Kasumi-1 (cell line): ENCODE measurements at places on chromosomes 1 and 21.

DNA sequence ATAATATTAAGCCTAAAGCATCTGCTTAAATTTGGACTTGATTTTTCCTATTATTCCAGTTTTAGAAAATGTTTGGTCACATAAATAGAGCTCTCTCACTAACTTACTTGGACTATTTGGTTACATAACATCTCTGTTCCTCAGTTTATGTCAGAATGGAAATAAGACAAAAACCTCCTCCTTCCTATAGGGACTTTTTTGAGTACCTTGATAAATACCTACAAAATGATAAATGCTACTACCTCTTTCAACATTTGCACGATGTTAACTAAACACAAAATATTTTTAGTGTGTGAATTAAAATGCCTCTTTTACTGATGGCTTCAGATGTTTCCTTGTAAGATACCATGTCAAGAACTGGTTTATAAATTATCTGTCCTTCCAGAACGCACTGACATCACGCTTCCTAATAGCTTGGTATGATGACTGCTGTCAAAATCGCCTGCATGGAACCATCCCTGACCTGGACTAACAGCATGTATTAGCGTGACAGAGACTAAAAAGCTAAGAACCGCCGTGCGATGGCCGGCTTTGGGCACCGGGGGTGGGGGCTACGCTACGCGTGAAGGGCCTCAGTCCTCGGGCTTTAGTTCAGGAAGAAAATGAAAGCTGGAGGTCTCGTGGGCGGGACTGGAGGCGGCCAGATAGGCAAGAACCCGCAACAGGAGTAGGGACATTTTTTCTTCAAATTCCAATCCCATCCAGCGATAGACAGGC lies 133.2 kb upstream of the BARHL2 start:
- DNase-seq = peak; percentile 36

GRCh38 chr1:181175955-181176354 lies 87.5 kb downstream of the IER5 start:
- DNase-seq = no peak

DNA sequence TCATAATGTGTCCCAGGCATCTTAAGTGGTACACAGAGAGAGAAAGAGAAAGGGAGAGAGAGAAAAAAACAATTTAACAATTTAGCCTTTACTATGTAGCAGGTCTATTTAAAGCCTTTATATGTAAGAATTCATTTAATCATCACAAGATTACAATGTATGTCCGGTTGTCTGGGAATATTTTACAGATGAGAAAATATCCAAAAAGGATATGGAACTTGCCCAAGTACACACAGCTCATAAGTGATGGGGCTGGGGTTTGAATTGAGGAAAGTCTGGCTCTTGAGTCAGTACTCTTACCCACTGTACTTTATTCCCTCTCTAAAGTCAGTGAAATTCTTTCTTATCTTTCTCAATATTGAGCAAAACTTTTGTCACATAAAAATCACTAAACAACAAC lies 104.6 kb downstream of the LYPLAL1 start:
- no peak for DNase-seq

- peak; percentile 37 for DNase-seq
These were observed 1109.3 kb upstream of the B3GALT2 start for GRCh38 chr1:194295685-194296084.

DNA sequence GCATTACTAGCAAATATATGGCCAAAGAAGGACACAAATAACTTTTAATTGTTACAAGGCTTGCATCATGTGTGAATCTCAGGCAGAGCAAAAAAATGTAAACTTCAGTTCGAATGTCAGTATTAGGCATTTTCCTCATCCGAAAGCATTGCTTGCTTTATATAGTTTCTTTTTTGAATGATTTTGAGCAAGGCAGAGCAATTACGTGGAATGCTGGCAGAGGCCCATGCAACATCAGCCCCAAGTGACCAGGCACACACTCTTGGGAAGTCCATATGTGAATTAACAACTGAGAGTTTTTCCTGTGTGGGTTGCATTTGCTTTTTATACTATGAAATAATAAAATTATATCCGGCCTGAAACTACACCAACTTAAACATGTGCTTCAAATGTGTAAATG lies 274.8 kb downstream of the PTPRC start:
- no peak for DNase-seq

GRCh38 chr1:21490774-21491487 lies 18.3 kb upstream of the ALPL start:
- DNase-seq = no peak

GRCh38 chr1:15455522-15455921 lies 1.0 kb upstream of the CELA2A start:
- DNase-seq = no peak

GRCh38 chr1:218866507-218866906 lies 307.2 kb upstream of the LYPLAL1 start:
- DNase-seq = no peak

DNA sequence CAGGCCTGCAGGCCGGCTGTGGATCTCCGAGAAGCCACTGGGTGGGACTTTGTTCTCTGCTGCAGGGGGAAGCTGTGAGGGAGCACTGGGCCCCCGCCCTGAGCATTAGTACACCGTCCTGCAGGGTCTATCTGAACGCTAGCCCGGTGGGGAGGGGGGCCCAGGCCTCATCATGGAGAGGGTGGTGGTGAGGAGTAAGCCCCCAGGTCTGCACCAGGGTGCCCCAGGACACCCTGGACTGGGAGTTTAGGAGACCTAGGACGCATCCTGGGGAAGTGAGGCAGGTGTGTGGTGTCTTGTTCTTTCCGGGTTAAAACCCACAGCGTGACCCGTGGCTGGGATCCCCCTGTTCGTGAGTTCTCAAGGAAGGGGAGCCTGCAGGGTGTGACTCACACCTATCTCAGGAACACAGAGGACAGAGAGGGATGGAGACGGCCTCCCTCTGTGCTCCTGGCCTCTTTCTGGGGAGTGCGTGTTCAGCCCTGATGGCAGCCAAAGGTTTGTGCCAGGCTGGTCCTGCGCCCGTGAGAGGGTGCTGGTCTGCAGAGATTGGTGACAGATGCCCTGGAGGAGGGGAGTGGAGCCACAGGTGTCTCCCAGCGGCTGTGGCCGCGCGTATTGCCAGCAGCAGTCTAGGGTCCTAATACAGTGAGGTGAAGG lies 44.8 kb downstream of the AGPAT3 start:
- no peak for DNase-seq

GRCh38 chr1:12114916-12115315 lies 51.8 kb downstream of the TNFRSF8 start:
- DNase-seq = no peak

GRCh38 chr1:22608361-22608760 lies 28.1 kb upstream of the C1QA start:
- no peak for DNase-seq

DNA sequence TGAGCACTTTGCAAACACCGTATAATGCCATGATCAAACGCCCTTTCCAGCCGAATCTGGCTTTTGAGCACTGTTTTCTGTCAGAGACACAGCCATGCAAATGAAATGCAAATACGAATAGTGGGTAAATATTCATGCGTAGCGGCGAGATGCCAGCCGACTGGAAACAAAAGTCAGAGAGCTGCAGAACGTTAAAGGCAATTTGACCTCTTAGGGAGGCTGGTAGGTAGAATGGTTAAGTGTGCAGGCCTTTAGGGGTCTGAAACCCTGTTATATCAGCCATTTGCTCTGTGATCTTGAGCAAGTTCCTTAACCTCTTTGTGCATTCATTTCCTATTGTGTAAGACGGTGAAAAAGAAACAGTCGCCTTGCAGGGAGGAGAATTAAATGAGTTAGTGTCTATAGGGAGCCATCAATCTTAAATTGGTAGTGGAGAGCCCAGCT lies 6.5 kb upstream of the SDHB start:
- peak; percentile 61 for DNase-seq

DNA sequence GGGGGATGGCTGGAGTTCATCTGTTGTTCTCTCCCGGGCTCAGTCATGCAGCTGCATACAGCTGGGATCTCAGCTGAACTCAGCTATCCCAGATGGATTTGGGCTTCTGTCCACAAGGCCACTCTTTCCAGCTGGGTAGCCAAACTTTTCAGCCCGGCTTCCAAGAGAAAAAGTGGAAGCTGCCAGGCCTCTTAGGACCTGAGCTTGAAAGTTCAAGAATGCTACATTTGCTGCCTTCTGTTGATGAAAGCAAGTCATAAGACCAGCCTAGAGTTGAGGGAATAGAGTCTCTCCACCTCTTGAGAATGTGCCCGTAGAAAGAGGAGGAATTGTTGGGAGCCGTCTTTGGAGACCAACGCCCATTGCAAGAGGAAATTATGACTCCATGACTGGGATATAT lies 95.3 kb downstream of the C1orf21 start:
- DNase-seq = no peak

GRCh38 chr1:213138892-213139291 lies 87.9 kb downstream of the RPS6KC1 start:
- DNase-seq = no peak

GRCh38 chr1:173475564-173476196 lies 1.5 kb upstream of the PRDX6 start:
- DNase-seq = no peak

GRCh38 chr1:20100632-20101355 lies 18.5 kb downstream of the PLA2G2D start:
- DNase-seq = peak; percentile 77

- no peak for DNase-seq
These were observed 51.8 kb downstream of the FBXO42 start for GRCh38 chr1:16300436-16300835.

- no peak for DNase-seq
These were observed 21.2 kb downstream of the PTGS2 start for GRCh38 chr1:186658999-186659398.

- no peak for DNase-seq
These were observed 24.0 kb upstream of the ADARB1 start for GRCh38 chr21:45050345-45050796.

DNA sequence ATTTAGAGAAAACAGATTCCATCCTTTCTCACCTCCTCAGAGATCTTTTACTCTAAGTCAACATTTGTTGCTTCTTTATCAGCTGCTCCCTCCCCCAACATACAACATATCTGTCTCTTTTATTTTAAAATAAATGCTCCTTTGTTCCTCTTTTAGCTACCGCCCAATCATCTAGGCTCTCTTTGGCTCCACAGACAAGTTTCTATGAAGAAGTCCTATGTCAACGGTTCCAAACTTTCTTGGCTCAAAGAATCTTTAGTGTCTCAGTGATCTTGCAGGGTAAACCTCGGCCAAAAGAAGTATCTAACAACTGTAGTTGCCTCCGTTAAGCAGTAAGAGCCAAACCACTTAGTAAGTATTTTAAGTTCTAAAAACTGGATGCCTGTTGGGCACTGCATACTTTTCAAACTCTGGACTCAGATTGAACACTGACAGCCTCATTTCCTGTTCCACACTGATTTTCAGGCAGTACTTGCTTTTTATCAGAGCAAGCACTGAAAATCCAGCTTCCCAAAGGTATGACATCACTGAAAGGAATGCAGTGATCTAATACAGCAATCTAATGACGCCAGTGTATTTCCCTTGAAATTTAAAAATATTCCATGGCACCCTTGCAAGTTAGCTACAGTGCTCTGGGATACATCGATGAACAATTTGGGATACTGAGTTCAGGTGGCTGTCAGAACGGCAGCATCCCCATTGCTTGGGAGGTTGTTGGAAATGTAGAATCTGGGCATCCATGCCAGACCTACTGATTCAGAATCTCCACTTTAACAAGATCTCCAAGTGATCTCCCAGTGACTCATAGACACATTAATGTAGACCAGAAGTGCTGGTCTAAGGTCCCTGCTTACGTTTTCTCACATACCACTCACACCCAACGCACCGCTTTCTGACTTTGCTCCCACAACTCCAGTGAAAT lies 26.8 kb downstream of the EGLN1 start:
- DNase-seq = peak; percentile 43

DNA sequence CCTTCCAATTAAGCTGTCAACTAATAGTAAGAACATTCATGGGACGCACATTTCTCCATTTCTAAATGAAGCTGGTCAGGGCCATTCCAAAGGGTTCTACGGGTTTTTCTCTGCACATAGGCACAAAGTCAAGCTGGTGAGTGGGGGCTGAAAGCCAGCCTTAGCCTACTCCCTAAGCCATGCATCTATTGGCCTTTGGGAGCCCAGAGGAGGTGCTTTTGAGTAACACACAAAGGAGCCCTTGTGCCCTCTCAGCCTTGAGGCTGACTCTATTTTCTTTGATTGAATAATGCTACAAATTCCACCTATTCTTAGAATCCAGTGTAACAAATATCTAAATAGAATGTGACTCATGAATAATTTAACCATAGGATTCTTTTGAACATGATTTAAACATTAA lies 73.6 kb downstream of the RGS13 start:
- no peak for DNase-seq

DNA sequence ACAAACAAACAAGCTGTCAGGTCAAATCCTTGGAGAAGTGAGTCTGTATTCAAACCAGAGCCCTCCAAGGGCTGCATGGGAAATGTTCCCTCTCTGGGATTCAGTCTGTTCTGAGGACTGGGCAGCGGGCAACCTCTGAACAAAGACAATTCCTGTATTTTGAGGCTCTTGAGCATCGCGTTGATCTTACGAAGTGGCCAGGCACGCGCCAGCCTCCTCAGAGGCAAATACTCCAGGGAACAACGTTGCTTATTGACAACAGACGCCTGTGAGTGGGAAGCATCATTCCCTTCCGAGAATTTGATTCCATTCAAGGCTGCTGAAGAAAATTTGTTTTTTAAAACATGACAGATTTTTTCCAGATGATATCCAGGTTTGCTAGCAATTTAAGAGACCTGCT lies 20.0 kb upstream of the TACSTD2 start:
- DNase-seq = no peak

GRCh38 chr1:101107496-101108110 lies 82.0 kb upstream of the DPH5 start:
- DNase-seq = no peak

DNA sequence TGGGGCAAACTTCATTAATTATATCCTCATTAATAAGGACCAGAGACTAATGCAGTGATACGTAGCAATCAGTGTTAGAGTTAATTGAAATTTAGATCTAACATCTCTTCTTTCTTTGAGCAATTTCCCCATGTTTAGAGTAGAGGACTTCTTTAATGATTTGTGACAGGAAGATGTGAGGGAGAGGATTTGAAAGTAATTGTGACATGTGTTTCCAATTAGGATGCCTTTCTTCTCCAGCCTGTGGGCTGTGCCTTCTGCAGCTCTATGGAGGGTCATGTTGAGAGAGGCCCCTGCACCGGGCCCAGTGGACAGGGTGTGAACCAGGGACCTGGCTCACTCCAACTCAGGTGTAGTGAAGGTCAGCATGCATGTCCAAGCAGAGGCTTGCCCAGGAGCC lies 103.0 kb downstream of the GREM2 start:
- no peak for DNase-seq

DNA sequence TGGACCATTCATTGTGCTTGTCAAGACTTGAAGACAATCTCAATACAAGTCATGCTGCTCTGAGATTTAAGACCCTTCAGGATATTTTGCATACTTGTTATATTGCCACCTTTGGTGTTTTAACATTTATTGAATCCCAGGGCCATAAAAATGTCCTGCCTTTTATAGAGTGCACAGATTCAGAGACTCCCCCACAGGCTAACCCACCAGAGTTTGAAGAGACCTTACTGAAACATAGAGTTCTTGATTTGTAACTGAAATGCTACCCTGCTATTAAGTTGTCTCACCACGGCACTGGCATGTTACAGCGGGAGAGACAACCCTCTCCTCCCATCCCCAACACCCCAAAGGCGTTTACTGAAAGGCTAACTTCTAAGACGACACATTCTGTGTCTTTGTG lies 313.9 kb upstream of the USP24 start:
- DNase-seq = no peak
